ENCODE measurements at places on chromosomes 1 and 21.

GRCh38 chr21:38384675-38385426, 113.4 kb downstream of the ERG start:
- no peak for DNase-seq

GRCh38 chr1:47849591-47850261, 147.5 kb downstream of the TRABD2B start:
- DNase-seq: no peak

DNA sequence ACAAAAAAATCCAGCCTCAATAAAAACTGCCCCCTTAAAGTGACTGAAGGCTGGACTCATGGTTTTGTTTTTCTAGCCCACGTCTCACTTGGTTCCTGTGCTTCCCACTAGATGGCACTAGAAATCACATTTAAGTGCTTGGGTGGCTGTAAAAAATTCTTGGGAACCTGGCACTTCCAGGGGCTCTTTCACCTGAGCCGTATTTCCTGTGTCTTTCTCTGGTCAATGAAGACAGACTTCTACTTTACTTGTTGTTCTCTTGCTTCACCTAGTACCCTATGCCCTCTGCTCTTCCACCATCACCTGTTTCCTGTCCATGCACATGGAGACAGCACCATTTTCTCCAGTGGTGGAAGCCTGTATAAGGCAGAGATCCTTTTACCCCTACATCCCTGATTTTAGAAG, 20.0 kb downstream of the METTL13 start:
- DNase-seq: peak; percentile 37

DNA sequence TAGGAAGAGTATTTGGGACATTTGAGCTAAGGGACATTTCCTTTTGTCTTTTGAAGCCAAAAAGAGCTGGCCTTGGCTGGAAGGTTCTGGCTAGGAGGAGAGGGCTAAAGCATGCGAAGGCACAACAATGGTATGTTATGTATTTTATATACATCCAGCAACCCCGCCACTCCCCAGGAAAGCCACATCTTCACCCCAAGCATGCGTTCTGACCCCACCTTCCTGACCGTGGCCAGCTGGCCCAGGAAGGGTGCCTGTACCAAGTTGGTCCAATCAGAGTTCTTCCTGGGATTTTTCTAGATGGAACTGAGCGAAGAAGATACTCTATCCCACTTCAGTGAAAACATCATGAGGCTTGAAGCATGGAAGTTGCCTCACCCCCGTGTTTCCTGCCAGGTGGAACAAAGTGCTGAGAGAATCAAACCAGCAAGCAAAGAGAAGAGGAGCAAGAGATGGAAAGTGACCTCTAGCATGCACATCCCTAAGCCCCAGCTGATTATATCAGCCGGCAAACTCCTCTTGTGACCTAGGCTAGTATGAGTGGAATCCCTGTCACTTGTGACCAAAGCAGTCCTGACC, 82.7 kb downstream of the BCAR3 start:
- no peak for DNase-seq

DNA sequence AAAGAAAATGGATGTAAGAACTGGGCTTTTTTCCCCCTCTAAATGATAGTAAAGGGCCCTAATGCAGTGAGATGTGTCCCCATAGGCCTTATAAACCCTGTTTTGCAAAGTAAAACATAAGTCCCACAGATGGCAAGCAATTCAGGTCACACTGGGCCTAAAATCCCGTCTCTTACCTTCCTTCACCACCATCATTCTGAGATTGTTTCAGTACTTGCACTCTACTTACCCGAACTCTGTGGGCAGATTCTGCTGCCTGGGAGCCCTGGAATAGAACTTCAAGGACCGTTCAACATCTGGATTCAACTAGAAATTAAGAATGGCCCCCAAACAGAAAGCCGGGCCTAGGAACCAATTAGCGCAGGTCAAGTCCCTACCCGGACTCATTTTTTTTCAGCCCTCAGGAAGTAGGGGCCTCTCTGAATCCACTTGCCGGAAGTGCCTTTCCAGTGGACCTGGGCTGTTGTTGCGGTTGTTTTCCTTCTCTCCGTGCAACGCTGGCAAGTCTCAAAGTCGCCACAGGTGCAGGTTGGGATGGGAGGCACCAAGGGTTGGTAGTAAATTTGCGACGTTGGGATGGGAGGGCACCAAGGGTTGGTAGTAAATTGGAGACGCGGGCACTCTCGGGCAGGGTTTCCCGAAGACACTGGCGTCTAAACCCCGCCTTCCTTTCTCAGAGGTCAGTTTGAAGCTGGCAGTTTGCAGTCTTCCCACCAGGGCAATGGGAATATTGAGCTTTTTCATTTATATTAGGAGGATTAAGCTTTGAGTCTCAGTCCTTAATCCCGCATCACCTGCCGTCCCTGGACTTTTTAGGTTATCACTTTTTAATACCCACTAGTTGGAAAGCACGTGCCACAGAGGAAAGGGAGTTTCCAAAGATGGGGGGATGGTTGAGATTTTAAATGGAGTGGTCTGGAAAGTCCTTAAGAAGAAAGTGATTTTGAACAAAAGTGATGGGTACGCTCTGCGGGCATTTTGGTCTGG, at the start of gene TMEM69:
TMEM69 (plus strand) TSS at position 428 of the 987 bp plus-strand sequence. CDS start 2,888 bp downstream, outside the sequence.
- DNase-seq: peak; percentile 90

DNA sequence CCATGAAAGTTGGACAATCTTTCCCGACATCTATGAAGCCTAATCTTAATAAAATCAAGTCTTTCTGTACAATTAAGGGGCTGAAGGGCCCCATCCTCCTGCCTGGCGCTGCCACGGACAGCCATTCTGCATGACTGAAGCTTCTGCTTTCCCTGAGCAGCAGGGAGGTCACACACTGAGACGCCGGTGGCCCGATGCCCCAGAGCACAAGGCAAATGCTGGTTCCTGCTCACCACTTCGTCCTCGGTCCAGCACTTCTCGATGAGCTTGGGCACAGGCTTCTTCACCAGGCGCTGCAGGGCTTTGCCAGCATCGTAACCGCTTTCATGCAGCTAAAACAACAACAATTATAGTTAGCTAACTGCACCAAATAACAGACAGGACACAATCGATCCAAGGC, 147.8 kb downstream of the SLC45A1 start:
- DNase-seq: no peak

GRCh38 chr1:198756470-198756869, 117.6 kb downstream of the PTPRC start:
- no peak for DNase-seq

DNA sequence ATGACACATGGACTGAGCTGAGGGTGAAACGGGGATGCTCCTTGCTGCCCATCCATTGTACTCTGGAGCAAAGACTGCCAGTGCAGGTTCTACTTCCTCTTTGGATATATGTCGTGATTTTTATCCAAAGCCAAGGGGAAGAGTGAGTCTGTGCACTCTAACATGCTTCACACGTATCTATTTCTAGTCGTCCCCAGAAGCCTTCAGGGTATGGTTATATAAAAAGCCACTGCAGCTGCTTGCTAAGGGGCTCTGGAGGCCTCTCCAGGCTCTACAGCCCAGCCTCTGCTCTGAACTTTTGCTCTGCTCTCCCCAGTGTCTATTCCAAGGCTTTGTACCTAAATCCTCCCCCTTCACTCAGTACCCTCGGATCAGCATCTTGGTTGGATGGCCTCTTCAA, 20.1 kb downstream of the PAFAH2 start:
- no peak for DNase-seq

DNA sequence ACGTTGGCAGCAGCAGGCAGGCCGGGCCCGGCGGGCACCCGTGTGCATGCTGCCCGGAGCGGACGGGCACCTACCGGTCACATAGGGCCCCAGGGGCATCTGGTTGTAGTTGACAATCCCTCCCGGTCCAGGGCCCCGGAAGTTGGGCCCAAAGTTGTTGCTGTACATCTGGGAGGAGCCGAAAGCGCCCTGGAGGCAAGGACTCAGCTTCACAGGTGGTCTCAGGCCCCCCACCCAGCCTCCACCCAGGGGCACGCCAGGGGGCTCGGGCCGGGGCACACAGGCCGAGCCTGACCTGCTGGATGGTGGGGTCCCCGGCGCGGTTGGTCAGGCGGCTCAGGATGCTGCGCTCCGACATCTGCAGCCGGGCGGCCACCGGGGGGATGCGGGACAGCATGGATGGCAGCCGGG, 60.6 kb downstream of the KCNAB2 start:
- DNase-seq: no peak

DNA sequence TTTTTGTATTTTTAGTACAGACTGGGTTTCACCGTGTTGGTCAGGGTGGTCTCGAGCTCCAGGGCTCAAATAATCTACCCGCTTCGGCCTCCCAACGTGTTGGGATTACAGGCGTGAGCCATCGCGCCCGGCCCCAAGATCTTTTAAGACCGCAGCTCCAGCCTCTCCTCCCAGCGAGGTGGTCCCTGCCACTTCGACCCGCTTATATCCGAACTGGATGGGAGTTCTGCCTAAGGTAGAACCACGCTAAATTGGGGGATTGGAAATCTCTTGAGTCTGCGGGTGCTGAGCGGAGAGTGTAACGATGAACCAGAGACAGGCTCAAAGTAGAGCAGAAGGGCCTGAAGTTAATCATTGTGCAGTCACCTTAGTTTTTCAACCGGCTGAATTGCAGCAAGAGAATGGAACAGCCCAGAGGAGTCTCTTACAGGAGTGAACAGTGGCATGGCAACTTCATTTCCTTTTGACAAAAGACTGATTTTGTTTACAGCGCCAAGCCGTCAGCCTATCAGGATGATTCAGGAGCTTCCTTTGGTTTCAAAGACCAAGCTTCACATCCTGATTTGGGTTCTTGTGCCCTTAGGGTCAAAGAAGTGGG, 726 bp upstream of the CYB5R1 start:
- no peak for DNase-seq

DNA sequence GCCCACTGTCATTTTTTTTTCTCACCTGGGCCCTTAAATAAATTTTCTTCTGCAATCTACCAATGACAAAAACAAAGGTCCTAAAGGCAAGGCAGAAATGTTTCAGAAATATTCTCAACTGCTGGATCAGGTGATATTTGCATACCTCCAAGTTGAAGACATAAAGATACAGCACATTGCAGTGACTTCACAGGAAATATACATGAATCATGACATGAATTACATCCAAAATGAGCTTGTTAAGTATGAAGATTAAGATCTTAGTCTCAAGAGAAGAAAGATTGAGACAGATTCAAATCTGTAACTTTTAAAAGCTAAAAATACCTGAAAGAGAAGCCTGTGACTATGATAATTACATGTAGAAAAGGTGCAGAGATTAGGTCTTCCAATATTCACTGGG, 207.8 kb downstream of the SIPA1L2 start:
- no peak for DNase-seq

DNA sequence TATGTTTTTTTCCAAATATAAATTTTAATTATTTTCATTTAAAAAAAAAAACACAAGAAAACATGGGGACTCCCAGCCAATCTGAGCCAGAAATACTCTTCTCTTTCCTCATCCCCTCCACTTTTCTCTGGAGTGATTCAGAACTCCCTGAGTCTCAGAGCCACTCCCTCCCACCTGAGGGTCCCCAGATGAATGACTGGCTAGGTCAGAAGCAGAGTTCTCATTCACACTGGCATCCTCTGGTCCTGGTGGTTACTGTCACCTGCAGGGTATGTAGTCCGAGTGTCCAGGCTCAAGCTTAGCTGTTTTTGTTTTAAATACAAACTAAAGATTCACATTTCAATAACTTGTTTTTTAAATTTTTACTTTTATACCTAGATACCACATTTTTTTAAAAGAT, 6.3 kb downstream of the HMGCS2 start:
- DNase-seq: no peak

- DNase-seq: no peak
Measured at GRCh38 chr1:111290104-111290503, 547 bp upstream of the CHIA start.

GRCh38 chr1:22619252-22619651, 17.2 kb upstream of the C1QA start:
- no peak for DNase-seq

- no peak for DNase-seq
Measured at GRCh38 chr1:1155258-1155657, 18.4 kb upstream of the TTLL10 start.

DNA sequence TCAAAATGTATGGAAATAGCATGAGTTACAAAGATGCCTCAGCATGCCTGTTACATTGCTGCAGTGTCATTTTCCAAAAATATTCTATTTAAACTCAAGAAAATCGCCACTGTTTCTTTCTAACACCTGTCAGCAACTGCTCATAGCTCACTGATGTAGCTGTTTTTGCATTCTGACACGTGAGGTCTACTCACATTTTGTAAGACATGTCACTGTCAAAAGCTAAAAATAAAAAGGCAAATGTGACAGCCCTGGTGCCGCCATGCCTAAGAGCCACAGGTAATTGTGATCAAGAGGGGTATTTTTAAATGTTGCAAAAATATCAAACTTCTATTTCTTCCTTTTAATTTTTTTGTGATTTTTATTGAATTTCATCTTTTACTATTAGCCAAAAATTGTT, 556.2 kb upstream of the TMPRSS15 start:
- DNase-seq: no peak

GRCh38 chr1:176225479-176225875, 18.4 kb upstream of the COP1 start:
- no peak for DNase-seq

GRCh38 chr1:200866521-200866920, 6.3 kb upstream of the GPR25 start:
- no peak for DNase-seq

- DNase-seq: no peak
Measured at GRCh38 chr1:84574936-84575335, 696 bp upstream of the CTBS start.
